Caki2 (cell line): ENCODE measurements at places on chromosomes 7 and 10. TPM values are rescaled to one million over a fixed set of nuclear protein-coding genes. Genes with fewer than 3 reads are reported as not detected.
A peak's percentile ranks its signal among the peaks of the same experiment; 100 is the strongest.

Gene CYP2W1
- not detected in 2 replicates for total RNA-seq

Gene HTR7
- total RNA-seq, result 0.03 TPM in 1 of 2 replicates, not detected in the other

DNA sequence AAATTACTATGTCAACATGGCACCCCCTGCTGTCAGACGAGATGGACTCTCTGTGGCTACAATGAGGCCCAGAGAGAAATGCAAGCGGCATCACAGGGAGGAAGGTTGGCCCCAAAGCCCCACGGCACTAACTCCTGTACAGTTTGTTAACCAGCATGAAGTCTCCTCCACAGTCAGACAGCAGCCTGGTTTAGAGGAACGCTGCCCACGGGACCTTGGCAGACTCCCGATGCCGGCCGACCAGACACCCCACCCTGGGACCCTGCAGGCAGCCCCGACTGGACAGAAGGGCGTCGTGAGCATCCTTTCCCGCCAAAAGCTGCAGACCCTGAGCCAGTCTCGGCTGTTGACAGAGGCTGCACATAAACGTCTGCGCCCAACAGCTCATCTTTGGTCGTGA is 158.8 kb downstream of the DIP2C start:
- DNase-seq, result no peak

- peak; percentile 59 for DNase-seq
Measured at GRCh38 chr7:156559001-156559400, 81.6 kb upstream of the RNF32 start.

GRCh38 chr10:3763852-3764625 is 21.0 kb downstream of the KLF6 start:
- no peak for DNase-seq

DNA sequence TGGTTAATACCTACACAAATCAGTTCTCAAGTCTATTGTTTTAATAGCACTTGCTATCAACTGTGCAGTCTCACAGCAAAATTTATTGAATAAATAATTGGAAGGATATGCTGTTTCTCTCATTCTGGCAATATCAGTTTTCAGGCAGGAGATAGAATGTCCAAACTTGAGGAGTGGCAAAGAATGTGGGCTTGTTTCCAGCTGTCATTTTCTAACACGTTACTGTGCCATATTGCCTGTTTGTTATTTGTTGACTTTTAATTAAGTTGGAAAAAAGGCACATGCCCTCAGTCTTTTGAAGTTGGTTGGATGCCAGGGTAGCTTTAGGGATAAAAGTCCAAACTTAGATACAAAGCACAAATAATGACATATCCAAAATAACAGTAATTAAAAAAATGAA is 52.2 kb downstream of the MAGI2 start:
- no peak for DNase-seq

Gene FAM241B
- 14.2 and 21.6 TPM in 2 replicates for total RNA-seq

Gene FZD1
- total RNA-seq, result 5.2 and 5.6 TPM in 2 replicates

DNA sequence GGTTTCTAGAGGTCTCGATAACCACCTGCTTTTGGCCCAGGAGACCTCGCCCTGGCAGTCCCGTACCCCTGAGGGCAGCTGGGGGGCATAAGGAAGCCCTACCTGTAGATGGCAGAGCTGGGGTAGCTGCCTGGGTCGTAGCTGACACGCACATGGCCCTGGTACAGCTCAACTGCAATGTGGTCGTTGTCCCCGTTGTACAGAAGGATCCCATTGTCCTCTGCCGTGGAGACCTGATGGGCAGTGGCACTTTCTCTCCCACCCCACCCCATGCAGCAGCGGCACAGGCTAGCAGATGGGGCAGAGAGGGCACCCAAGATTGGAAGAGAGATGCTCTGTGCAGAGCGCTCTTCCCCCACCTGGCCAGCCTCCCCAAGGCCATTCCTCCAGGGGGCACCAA is 172.5 kb downstream of the LCOR start:
- no peak for DNase-seq

GRCh38 chr7:42478717-42479116 is 241.7 kb upstream of the GLI3 start:
- no peak for DNase-seq

GRCh38 chr7:6015917-6016652 is 7.0 kb downstream of the AIMP2 start:
- no peak for DNase-seq

- DNase-seq, result no peak
Measured at GRCh38 chr7:38942431-38943051, 33.5 kb upstream of the VPS41 start.

Gene GALNT17
- not detected in 2 replicates for total RNA-seq

DNA sequence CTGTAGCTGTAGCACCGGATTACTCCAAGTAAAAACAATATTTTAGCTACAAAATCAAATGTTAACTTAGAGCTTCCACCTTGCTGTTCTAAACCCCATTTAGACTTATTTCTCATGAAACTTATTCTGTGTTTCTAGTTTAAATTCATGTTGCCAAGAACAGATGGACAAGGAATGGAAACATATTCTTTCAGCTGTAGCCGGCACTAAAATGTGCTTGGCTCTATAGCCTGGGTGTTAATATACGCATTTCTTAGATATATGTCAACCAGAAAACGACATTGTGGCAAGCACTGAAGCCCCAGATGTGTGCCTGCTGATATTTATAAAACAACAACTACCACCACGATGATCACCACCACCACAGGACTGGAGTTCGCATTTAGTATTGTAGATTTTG is 190.3 kb upstream of the ETV1 start:
- DNase-seq, result no peak

DNA sequence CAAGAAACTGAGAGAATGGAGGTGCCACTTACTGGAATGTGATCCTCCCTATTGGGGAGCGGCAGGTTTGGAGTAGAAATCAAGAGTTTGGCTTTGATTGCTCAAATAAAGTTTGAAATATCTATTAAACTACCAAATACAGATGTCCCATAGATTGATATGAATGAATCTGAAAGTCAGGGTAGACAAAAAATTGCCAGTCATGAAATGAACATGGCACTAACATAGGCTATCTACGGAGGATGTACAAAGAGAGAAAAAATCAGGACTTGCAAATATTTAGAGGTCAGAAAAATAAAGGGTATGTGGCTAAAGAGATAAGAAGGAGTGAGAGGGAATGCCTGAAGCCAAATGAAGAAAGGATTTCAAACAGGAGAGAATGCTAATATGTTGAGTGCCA is 119.9 kb downstream of the PCDH15 start:
- DNase-seq, result no peak

Gene RBM20
- total RNA-seq, result 7.2 and 7.7 TPM in 2 replicates

DNA sequence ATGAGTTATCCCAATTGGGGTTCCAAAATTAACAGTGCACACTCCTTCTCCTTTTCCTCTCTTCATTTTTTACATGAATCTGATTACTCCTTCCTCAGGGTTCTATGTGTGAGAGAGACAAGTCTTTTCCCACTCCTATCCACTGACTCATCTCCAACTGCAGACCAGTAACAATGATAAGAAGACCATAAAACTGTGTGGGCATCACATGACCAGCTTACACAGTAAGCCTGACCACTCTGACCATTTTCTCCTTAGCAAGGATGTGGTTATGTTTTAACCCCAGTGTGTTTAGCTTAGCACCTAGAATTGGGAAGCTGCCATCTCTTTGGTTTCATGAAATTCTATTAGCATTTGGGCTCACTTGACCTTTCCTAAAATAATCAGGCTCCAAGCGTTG is 145.0 kb upstream of the CALCR start:
- peak; percentile 81 for DNase-seq

GRCh38 chr7:45202625-45203024 is 45.0 kb downstream of the RAMP3 start:
- no peak for DNase-seq

Gene BTBD16
- 0.14 and 0.88 TPM in 2 replicates for total RNA-seq

DNA sequence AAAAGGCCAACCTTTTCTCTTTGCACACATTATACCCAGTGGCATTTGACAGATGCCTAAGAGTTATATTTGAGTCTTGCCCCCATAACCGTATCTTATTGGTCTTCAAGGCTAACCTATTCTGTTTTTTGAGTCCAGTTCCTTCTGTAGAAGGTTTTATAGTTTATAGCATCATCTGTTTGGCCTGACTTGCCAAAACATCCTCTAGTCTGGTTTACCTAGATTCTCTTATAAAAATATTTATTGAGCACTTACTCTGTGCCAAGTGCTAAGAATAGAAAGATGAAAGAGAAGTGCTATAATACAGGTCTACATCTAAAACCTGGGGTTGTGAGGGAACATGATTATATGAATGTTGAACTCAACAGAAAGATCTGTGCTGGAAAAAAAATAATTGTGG is 55.9 kb upstream of the PIP4K2A start:
- no peak for DNase-seq

DNA sequence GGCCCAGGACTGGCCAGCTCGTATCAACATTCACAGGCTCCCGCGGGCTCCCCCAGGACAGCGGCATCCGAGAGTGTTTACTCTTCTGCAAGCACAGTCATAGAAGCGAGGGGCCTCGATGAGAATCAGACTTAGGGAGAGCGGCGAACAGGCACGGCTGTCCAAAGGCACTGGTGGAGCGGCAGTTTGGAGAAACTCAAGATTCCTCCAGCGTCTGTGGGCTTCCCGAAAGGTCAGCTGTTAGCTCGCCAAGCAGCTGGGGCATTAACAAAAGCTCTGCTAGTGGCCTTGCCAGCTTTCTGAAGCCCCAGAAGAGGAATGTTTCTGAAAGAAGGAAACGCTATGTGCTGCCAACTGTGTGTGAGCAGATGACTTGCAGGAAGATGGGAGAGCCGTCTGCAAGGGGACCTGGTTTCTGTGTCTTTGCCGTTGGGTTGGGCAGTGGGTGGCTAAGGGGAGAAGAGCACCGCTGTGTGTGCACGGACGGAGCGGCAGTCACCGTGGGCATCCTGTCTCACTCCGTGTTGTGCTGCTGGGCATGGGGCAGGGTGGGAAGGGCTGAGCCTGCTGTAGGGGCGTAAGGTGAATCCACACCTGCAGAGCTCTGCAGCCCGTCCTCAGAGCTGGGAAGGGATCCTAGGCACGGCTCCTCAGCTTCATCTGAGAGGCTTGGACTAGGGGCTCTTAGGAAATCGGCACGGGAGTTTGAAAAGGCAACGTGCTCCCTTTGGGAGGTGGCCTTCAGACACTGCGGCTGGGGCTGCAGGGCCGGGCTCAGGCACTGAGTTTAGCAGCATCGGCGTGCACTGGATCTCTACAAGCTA is 42.1 kb downstream of the AMZ1 start:
- DNase-seq, result no peak

Gene NME8
- total RNA-seq, result not detected in 2 replicates

Gene HOXA11
- total RNA-seq, result not detected in 2 replicates

GRCh38 chr7:132160611-132161532 is 415.4 kb downstream of the PLXNA4 start:
- DNase-seq, result no peak

Gene MYO1G
- not detected in 2 replicates for total RNA-seq

DNA sequence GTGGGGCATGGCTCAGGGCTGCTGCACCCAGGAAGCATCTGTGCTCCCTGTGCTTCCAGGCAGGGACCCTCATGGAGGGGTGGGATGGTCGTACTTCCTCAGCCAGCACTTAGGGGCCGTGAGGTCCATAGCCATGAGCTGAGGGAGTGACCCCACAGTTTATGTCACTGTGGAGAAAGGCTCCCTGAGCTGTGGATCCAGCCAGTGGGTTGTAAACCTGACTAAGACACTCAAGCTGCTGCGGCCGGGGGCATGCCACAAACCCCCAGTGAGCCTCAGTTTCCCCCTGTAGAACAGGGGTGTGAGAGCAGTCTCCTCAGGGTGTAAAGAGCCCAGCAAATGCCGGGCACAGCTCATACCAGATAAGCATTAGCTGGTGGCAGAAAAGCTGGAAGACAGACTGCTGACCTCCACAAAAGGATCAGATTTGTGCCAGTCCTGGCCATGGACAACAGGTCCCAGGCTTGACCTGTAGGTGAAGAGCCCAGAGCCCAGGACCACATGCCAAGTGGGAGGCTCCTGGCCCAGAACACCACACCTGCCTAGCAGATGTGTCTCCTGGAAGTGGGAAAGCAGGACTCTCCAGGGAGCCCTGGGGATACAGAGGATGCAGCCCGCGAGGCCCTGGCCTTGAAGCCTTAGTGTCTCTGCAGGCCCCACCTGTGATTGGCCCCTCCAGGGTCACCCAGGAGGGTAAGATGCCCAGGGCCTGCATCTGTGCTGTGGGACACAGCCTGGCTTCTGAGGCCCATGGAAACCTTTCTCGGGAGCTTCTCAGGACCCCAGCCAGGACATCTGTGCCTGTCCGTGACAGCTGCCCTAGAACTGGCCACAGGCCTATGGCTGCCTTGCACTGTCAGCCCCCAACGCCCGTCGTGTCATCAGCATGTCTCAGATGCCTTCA is 78.1 kb upstream of the RET start:
- no peak for DNase-seq

Gene TMEM130
- 27.3 TPM in 2 replicates for total RNA-seq

Gene PAPSS2
- 77.9 and 83.8 TPM in 2 replicates for total RNA-seq

DNA sequence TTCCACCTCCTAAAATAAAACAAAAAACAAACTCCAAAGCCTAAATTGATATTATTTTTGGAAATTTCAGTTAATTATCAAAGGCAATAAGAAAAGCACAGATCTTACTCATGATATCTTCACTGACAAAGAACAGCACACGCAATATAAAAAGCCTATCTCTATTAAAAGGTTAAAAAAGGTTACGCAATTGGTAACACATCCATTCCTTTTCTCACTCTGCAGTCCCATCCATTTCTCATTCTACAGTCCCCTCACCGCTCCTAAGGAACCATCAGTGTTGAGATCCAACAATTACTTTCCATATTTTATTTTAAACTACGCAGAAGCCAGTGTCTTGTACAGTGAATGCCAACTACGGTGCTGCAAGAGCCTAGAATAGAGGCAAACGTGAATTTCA is 1.3 kb downstream of the SEC61G start:
- DNase-seq, result no peak

Gene HTR5A
- not detected in 2 replicates for total RNA-seq

GRCh38 chr10:75062506-75063299 is 48.8 kb upstream of the SAMD8 start:
- DNase-seq, result no peak

- DNase-seq, result no peak
Measured at GRCh38 chr7:24025765-24026164, 258.2 kb upstream of the NPY start.
